ENCODE measurements at places on chromosomes 11 and 22. TPM values are rescaled to one million over a fixed set of nuclear protein-coding genes. Genes with fewer than 3 reads are reported as not detected.
A peak's percentile ranks its signal among the peaks of the same experiment; 100 is the strongest.

Gene NAALAD2
- 0.59 TPM for total RNA-seq

Gene TRIM49
- not detected for total RNA-seq

Gene MCM5
- total RNA-seq = 79.7 TPM

GRCh38 chr11:129861702-129862522 lies 33.5 kb downstream of the NFRKB start:
- DNase-seq = peak; percentile 87

DNA sequence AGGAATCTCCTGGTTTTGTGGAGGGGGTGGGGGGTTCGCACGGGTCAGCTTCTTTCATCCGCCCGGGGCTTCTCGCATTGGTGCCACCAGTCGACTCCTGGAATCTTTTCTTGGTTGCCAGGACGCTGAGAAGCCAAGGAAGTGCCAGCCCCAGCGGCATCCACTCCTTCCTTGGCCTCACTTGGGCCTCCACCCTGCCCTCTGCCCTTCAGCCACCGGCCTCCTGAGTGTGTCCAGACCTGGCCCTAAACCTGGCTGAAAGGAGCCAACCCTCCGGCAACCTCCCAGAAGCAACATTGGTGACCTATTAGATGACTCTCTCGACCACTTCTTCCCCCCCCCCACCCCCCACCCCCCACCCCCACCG lies 518 bp upstream of the GALNT18 start:
- no peak for DNase-seq

- peak; percentile 10 for DNase-seq
Measured at GRCh38 chr11:108873941-108874340, 209.1 kb downstream of the DDX10 start.

DNA sequence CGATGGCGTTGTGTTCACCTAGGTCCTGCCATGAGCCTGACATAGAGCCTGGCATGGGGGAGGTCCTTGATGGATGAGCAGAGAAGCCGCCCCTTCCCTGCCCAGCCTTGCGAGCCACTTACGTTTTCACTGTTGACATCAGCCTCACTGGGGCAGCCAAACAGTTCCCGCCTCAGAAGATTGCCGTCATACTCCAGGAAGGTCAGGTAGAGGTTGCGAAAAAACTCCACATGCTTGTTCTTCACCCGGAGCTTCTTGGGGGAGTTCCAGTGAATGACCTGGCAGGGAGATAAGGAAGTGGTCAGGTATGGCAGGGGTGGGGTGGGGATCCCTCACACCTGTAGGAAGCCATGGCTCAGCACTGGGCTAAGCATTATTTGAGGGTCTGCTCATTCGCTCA lies 279.3 kb upstream of the SYN3 start:
- DNase-seq = no peak

GRCh38 chr22:47558828-47559700 lies 796.6 kb downstream of the TBC1D22A start:
- no peak for DNase-seq

DNA sequence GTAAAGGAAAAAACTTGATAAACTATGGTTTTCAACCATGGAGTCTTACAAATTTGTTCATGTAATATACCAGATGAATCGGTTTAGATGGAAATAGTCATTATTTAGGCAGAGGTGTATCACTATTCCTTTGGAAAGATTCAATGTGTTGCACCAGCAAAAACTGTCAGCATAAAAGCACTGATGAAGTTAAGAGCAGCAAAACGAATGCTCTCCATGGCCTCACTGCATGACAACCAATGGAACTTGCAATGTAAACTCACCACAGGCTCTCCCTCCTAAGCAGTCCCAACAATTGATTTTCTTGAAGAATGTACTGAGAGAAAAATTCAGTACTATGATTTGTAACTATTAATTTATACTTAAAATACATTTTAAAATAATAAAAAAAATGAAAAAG lies 139.9 kb downstream of the FCHSD2 start:
- no peak for DNase-seq

- no peak for DNase-seq
Measured at GRCh38 chr22:47011131-47011858, 248.8 kb downstream of the TBC1D22A start.
